ENCODE measurements at places on chromosomes 11 and 22. TPM values are rescaled to one million over a fixed set of nuclear protein-coding genes. Genes with fewer than 3 reads are reported as not detected.

The KRTAP5-2 gene
- total RNA-seq, result not detected

The KDELR3 gene
- 76.3 TPM for total RNA-seq

The RBFOX2 gene
- total RNA-seq, result 117 TPM

The OR51F2 gene
- total RNA-seq, result not detected

The APOBEC3A gene
- not detected for total RNA-seq

The EMID1 gene
- total RNA-seq, result 6.8 TPM

The TMEM138 gene
- 32.8 TPM for total RNA-seq
